Fibroblast of skin of scalp (primary cell): ENCODE measurements at places on chromosomes 1 and 21.

GRCh38 chr1:57232500-57232899, 191.4 kb downstream of the DAB1 start:
- DNase-seq = no peak

DNA sequence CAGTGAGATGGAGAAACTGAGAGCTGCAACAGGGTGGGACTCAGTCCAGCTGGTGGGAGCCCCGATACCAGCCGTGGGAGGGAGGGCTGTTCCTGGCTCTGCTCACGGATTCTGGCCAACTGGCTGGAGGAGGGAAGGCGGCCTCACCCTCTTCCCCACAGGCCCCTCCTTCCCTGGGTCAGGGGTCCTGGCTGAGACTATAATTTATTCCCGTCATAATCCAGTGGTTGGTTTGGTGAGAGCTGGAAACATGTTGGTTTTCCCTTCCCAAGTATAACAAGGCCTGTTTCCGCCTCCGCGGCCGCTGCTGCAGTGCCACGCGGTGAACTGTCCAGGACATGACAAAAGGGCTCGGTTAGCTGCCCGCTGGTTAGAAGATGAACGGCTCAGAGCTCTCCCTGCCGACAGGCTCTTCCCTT, 10.0 kb downstream of the PTPRF start:
- DNase-seq = no peak

- DNase-seq = no peak
Observed at GRCh38 chr1:84771895-84772294, 81.6 kb upstream of the SSX2IP start.

GRCh38 chr1:18948048-18948912, 8.2 kb downstream of the IFFO2 start:
- no peak for DNase-seq

GRCh38 chr1:154982897-154983648, at the start of gene FLAD1:
TSS of gene FLAD1 (plus strand) at chr1:154983344. CDS start at chr1:154983695, 351 bp downstream.
- peak; percentile 100 for DNase-seq

DNA sequence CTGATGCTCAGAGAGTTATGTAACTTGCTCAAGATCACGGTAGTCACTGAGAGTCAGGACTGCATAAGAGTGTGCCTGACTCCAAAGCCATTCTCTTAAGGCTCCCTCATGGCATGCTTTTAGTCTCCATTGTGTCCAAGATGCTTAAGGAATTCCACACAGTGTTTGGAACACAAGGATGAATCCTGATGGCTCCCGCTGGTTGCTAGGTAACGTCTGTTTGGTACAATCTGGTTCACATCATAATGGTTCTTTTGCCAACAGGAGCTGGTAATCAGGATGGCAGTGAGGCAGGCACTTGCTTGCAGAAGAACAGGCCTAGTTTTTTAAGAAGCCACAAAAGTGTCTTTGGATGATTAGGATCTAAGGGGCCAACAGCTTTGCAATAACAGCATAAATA, 436.5 kb upstream of the DAB1 start:
- DNase-seq = no peak
